ENCODE measurements at places on chromosomes 5 and 9.

GRCh38 chr5:180399401-180400215, 46.5 kb upstream of the GFPT2 start:
- no peak for DNase-seq

DNA sequence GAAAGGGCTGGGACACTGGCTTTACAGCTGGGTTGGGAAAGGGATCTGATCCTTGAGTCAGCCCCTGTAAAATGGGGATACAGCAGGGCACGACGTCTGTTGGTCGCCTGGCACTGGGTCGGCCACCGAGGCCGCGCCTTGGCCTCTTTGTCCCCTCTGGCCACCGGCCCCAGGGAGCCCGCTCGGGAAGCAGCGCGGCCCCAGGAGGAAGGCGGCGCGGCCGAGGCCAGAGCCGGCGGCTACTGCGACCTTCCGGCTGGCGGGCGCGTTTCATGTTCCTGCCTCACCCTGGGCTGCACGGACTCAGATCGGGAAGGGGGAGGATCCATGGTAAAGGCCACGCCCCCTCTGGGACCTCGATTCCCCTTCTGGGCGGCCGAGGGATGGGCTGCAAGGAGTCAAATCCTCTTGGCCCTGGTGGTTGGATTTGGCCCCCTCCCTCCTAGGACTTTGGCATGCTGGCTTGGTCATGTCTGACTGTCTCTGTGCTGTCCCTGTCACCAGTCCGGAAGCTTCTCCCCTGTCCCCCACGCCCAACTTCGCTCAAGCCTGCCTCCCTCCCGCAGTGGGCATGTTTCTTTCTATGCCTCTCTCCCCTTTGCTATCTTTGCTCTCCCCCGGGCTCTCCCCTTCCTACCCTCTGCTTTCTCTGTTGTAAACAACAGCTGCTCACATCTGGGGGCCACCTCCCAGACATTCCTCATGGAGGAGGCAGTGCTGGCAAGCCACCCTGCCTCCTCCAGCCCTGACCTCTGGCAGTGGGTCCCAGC, 25.8 kb downstream of the FPGS start:
- DNase-seq, result no peak

- no peak for DNase-seq
Observed at GRCh38 chr9:106065579-106066214, 371.4 kb downstream of the TMEM38B start.

DNA sequence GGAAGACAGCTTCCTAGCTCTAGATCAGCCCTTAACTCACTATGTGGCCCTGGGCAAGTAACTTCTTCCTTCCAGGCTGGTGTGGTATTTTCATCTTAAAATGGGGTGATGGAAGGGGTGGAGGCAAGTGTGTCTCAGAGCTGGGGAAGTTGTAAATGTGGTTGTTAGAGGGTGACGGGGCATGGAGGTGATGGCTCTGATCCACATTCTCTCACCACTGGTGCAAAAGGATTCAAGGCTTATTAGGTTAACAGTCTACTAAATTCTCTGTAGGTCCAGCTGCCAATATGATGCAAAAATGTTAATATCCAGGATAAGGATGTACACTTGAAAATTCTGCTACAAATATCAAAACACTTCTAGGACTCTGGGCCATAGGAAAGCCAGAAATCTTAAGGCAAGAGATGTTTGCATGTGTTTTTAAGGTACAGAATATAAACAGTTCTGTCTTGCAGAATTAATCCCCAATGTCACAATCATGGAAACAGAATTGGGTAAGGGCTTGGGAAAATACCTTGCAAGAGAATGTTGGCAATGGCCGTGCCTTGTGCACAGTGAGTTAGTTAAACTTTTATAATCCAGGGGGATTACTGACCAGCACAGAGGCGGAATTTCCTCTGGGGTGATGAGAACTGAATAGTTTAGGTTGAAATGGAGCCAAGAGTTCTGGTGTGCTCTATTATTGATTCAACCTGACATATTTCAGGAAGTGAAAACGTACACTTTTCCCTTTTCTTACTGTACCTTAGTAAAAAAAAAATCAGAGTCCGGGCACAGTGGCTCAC, 19.8 kb downstream of the TNFSF15 start:
- no peak for DNase-seq

DNA sequence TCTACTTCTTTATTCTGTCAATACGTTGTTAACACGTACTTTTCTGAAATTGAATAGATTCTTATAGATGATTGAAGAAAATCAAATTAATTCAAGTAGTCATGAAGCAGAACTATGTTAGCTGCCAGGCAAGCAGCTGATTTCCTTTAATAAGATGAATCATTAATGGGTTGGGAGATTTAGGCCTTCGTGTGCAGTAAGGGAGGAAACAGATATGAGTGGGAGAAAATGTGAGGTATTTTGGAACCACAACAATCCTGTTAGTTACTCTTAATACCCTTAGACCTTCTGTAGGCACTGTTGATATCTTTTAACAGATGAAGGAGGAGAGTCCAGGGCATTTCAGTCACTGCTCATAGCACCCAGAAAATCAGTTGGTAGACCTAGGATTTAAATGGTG, 121.0 kb downstream of the AOPEP start:
- DNase-seq, result no peak

DNA sequence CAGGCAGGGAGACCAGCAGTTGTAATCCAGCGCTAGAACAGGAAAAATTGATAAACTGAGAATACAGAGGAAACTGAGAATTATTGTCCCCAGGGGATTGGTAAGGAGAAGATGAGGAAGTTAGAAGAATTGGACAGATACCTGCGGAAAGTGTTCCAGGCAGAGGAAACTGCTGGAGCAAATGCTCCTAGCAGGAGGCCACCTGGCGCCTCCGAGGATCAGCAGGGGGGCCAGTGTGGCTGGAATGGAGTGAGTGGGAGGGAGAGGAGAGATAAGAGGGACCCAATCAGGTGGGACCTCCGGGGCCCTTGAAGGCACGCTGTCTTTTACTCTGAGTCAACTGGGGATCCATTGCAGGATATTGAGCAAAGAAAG, 695 bp upstream of the ANXA6 start:
- no peak for DNase-seq
